ENCODE measurements at places on chromosomes 2 and 18.

- DNase-seq = no peak
Measured at GRCh38 chr18:43952398-43952797, 675.1 kb upstream of the SYT4 start.

DNA sequence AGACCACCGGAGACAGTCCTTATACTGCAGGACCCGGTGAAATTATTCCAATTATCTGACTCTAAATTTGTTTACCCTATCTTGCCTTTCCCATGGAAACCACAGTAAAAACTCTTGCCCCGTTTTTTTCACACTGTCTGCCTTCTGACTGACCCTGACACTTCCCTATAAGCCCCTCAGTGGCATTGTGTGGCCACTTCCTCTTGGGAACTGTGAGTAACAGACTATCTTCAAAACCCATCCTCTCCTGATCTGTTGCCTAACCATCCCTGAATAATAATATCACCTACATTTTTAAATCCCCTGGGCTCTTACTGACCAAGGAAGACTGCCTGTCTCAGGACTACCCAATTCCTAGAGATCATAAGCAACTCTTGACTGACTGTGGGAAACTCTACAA lies 42.6 kb upstream of the RNF152 start:
- no peak for DNase-seq

GRCh38 chr2:195586062-195586714 lies 70.8 kb upstream of the SLC39A10 start:
- no peak for DNase-seq

DNA sequence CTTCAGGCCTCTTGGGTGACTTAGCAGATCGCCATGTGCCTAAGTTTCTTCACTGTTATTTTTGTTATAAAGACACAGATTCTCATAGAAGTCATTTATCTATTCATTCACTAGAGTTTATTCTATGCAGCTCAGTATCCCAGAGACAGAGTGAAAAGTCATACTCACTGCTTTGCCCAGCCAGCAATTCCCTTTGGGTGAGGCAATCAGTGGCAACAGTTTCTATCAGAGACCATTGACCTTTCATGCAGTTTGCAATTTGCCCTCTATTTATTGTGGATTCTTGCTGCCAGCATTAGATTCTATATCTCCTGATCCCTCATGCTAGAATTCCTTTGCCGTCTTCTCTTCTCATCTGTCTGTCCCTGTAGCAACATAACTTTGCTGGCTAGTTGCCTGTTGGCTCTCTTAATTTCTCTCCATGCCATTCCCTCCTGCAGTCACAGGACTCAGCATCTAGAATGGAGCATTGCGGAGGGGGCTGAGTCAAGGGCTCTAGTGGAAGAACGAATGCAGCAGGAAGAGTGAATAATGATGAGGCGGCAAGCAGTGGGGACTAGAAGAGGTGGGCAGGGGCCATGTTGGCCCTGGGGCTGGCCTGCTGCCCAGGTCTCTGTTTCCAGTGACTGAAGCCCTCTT lies 12.2 kb downstream of the SLC9A4 start:
- no peak for DNase-seq

DNA sequence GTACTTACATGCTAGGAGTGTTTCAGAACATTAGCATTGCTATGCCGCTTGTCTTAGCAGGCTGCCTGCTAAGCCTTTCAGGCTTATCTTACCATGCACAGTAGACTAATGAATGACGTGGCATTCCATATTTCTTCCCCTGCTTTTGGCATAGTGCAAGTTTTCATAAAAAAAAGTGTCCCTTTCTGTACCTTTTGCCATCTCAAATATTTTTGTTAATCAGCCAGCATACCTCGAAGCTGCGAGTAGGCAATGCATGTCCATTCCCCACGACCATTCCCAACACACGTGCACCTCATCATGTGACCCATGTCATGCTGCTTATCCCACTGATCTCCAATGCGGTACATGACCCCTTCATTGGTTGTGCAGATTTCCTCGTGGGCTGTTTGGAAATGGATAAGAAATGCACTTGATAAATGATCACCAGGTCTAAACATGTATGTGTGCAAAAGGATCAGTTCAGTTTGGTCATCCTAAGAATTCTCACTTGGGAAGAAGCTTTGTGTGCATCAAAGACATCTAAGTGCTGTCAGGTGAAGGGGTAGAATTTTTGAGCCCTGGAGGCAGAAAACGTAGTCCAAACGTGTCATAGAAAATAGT lies 13.9 kb downstream of the FN1 start:
- no peak for DNase-seq
